ENCODE measurements at places on chromosomes 6 and 20.

GRCh38 chr20:1562622-1563021 is 5.1 kb upstream of the SIRPD start:
- no peak for DNase-seq

GRCh38 chr20:57693670-57694329 is 16.0 kb downstream of the PMEPA1 start:
- no peak for DNase-seq

GRCh38 chr6:11392778-11393507 is 144.6 kb upstream of the TMEM170B start:
- peak; percentile 79 for DNase-seq

GRCh38 chr6:155850408-155850841 is 394.8 kb upstream of the NOX3 start:
- DNase-seq, result no peak

- no peak for DNase-seq
These were observed 108.0 kb upstream of the PDE7B start for GRCh38 chr6:135743476-135743875.

GRCh38 chr6:53846250-53846649 is 51.4 kb downstream of the LRRC1 start:
- no peak for DNase-seq

DNA sequence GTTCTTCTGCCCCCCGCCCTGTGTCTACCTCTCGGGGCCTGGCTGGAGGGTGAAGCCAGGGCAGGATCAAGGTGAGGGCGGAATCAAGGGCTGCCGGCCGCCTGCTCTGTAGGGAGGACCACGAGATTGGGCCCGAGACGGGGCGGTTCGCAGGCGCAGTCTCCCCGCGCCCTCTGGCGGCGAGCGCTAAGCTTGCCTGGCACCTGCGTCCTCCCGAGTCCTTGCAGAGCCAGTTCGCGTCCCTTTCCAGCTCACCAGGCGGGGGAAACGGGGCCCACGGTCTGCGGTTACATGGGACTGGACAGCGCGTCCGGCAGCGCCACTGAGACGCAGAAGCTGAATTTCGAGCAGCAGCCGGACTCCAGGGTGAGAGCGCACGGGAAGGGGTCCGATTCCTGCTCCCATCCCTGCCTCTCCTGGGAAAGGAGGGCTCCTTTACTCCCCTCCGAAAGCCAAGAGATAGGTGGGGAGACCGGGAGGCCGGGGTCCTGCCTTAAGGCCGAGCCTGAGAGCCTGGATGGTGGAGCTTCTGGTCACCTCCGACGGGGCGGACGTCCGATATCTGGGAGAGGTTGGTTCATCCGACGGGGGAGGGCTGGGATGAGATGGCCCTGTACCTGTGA is 3.6 kb upstream of the MATN4 start:
- DNase-seq, result peak; percentile 75

DNA sequence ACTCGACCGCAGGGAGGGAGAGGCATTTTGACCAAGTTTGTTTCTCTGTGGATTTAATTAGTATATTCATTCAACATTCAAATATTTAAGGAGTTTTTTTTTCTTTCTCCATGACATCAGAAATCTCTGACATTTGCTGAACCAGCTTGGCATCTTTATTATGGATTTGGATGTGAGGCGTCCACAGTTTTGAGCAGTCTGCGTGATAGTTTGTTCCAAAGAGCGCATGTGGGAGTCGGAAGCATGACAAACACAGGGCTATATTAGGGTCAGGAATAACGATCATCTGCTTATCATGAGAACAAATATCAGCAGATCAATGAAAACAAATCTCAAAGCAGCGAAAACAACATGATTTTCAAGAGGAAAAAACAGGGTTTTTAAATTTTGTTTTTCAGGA is 373.2 kb downstream of the CDH4 start:
- DNase-seq, result no peak

GRCh38 chr6:82617648-82618047 is 254.0 kb downstream of the TPBG start:
- no peak for DNase-seq

DNA sequence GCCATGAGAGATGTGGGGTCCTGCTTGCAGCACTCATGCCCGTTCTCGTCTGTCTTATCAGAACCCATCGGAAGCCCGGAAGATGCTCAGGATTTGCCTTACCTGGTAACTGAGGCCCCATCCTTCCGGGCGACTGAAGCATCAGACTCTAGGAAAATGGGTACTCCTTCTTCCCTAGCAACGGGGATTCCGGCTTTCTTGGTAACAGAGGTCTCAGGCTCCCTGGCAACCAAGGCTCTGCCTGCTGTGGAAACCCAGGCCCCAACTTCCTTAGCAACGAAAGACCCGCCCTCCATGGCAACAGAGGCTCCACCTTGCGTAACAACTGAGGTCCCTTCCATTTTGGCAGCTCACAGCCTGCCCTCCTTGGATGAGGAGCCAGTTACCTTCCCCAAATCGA is 8.3 kb downstream of the PI16 start:
- no peak for DNase-seq

GRCh38 chr20:34268145-34268544 is 26.9 kb downstream of the ASIP start:
- DNase-seq, result no peak

GRCh38 chr6:80357674-80358073 is 251.2 kb downstream of the BCKDHB start:
- no peak for DNase-seq

GRCh38 chr6:14992382-14992781 is 253.5 kb upstream of the JARID2 start:
- DNase-seq, result no peak

DNA sequence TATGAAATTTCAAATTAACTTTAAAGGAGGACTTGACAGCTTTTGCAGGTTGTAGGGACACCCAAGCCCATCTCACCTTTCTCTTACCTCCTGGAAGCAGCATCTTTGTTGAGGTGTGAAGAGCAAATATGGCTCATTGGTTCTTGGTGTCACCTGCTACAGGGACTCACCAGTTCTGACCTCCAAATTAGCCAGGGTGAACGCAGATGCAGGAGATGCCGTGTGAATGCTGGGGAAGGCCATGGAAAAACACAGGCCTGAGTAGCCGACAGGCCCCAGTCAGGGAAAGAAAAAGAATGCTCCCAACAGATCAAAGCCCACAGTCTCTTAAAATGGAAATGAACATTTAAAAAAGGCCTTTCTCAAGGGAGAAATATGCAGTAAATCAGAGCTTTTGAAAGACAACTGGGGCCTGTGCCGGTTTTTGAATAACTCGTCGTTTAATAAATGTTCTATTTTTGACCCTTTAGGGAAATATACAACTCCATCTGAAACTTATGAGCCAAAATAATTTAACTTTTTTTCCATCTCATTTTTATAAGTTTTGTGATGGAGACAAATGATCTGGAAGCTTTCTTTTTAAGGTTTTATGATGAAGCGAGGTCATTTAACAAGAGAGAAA is 167.5 kb downstream of the CD83 start:
- DNase-seq, result no peak

DNA sequence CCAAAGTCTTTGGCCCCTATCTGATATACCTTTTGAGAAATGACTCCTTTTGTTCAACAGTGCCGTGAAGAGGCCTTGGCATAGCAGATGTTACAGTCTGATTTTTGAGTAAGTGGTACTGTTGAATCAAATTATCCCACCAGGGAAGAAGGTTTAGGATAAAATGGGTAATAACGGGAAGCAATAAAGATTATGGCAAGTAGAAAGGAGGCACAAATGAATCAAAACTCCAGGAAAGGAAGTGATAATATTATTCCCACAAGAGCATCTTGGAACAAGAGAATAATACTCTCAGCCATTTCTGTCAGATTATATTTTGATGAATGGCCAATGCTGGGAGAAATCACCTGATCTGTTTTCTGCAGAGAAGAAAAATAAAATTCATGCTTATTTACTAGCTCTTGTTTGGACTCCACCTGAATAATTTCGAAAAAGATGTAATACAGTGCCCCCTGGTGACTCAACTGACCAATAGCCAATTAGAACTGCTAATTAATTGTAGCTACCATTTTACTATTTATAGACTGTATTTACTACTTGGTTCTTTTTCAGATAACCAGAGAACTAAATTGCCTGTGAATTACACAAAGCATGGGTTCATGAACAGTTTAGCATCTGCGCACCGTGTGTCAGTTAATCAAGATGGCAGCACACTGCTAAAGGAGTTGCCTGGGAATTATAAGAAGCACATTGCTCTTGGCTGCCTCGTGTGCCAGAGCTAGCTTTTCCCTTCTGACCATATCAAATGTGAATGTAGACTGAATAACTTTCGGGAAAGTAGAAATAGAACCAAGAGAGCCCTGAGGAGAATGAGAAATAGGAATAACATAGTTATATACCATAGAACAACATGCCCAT is 78.5 kb upstream of the TRDN start:
- DNase-seq, result peak; percentile 10

DNA sequence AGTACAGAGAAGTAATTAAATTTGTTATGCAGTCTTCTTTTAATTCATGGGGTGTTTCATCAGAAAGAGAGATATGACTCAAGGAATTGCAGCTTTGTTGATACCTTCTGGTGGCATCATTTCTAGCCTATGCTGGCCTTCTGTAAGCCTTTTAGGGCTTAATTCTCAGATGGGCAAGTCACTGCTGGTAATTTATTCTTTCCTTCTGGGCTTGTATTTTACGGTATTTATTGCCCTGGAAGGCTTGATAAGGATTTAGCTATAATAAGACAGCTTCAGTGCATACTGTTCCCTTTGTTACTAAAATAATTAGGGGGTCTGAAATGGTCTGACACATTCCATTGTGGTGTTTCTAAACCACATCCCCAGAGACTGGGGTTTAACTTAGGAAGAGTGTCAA is 57.9 kb upstream of the EMILIN3 start:
- DNase-seq, result no peak
